ENCODE measurements at places on chromosomes 1 and 21.

DNA sequence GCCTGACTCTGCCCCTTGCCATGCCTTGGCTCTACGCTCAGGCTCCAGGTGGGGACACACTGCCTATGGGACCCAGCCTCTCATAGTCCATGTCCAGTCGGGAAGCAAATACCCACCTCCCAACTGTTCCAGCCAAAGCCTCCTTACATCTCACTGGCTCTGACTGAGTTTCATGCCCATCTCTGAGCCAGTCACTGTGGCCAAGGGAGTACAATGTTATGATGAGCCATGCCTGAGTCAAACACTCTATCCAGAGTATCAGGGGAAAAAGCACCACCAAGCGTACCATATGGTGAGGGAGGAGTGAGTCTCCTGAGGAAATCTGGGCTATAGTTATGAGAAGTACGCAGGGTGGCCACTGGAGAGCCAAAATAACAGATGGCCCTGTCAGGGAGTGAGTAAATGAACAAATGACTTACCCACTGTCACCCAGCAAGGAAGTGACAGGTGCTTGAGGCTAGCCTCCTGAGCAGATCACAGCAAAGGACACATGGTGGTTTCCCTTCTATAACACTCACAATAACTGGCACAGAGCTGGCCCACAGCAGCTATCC, 236.6 kb upstream of the GJB5 start:
- no peak for DNase-seq

GRCh38 chr1:5370311-5370710, 621.9 kb downstream of the NPHP4 start:
- DNase-seq: no peak

DNA sequence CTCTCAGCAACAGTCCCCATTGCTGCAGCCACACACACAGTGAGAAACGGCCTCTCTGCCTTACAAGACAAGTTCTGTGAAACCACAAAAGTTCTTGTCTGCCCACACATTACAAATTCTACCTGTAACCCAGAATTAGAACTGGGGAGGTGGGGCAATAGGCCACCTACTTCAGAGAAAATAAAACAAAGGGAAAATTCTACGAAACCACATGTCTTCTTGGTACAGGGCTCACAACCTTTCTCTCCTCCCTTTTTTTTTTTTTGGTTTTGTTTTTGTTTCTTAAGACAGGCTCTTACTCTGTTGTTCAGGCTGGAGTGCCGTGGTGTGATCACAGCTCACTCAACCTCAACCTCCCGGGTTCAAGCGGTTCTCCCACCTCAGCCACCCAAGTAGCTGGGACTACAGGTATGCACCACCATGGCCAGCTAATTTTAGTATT, 30.2 kb downstream of the LPAR3 start:
- no peak for DNase-seq

- DNase-seq: no peak
Observed at GRCh38 chr1:161952607-161953172, 71.0 kb downstream of the OLFML2B start.

DNA sequence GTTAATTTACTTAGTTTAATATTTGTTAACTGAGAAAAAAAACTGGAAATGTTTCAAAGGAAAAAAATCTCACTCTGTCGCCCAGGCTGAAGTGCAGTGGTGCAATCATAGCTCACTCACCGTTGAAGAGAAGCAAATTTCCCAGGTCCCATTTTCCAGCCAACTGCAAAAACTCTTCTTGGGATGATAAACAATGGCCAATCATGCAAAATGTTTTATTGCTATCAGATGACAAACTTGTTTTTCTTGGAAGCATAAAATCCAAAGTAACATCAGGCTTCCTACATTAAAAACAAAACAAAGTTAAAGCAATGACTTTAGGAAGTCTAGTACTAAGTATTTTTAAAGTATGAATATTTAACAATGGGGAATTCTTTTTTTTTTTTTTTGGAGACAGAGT, 84.9 kb downstream of the LYST start:
- DNase-seq: no peak

GRCh38 chr1:225424562-225425200, 3.2 kb downstream of the LBR start:
- no peak for DNase-seq

DNA sequence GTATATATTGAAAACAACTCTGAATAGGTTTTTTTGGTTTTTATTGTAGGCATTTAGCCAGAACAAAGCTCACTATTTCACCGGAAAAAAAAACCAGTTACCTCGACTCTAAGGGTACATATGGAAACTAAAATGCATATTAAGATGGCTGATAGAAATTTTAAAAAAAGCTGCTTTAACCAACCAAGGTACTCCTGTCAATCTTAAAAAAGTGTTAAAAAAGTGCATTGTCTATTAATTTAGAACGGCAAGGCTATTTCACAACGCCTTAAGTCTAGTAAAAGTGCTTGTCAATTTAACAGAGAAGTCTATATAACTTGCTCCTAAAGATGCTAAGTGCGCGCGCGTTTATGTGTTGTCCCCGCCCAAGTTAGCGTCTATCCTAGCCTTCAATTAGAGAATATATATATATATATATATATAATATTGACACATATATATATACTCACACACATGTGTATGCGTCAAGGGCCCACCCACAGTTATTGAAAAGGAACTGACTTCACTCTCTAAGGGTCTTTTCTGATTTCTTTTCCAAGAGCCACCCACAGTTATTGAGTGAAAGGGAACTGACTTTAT, 934 bp downstream of the ASPM start:
- DNase-seq: no peak

- DNase-seq: no peak
Observed at GRCh38 chr1:156760796-156761104, 6.6 kb upstream of the PRCC start.

DNA sequence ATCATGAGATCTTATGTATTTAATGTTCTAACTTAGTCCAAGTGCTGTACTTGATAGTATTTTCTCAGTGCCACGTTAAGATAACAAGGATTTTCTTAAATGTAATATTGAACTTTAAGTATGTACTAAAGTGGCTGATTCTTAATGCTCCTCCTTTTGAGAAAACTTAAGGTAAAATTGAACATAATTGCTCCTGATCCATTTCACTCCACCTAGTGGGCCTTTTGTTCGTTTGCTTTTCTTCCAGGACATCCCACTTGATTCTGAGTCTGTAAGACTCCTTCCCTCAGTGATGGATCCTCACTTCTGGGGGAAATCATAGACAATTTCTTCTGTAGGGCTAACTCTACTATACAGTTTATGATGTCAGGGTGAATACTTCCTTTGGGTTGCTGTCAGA, 173.1 kb downstream of the LMO4 start:
- DNase-seq: no peak

DNA sequence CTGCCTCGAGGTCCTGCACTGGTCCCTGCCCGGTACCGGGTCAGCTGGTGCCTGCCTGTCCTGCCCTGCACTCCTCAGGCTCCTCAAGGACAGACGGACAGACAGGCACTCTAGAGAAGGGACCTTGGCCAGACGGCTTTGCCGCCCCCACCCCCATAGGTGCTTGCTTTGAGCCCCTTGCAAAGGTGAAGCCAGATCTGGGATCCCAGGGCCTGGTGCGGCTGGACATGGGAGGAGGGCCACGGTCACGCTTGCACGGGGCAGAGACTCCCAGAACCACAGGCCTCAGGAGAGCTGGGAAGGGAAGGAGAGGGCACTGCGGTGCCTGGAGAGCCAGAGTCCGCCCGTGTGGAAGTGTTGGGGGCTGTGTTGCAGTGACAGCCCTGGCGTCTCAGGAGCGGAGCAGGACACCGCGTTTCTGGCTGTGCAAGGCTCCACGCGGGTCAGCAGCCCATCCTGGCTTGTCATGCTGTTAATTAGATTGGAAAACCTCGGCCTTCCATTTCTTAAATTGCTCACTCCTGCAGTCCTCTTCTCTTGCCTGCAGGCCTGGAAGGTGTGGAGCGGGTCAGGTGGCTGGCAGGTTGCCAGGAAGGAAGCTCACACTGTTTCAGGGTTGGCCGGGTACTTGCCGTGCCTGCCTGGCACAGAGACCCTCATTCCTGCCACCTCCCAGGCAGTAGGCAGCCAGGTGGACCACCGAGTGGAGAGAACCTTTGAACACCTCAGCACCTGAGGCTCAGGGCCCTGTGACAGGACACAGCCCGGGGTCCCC, 16.3 kb downstream of the COL18A1 start:
- peak; percentile 13 for DNase-seq

- no peak for DNase-seq
Observed at GRCh38 chr1:103365860-103366569, 159.5 kb upstream of the RNPC3 start.

GRCh38 chr1:81453971-81454370, 346.8 kb upstream of the ADGRL2 start:
- DNase-seq: no peak

DNA sequence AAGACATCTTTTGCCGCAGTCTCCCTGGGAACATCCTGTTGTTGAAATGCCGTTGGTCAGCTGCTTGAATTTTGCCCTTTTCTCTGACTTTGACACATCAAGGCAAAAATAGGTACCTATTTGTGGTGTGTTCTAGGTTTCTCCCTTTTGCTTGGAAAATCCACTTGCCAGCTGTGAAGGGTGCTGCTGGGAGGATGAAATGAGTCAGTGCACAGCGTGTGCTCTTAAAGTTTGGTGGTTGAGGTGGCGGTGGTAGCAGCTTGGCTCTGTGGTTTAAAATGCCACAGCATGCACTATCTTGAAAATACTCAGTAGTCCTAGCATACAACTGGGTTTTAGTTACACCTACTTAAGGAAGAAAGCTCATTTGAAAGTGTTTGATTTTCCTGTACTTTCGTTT, 183.8 kb downstream of the DHRS3 start:
- DNase-seq: no peak

DNA sequence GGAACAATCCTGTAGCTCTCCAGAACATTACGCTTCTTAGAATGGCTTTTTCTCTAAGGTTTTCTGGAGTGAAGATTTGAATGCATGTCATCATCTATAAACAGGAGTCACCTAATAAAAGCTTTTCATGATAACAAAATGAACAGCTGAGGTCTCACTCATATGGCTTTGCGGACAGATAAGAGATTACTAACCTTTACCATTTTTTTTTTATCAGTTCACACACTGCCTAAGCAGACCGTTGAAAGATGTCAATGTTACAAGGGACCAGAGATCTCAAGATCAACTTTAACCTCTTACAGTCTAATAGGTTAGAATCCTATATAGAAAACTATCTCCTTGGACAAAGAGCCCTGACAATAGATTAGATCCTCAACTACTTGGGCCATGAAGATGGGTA, 41.4 kb downstream of the SCMH1 start:
- DNase-seq: no peak

GRCh38 chr1:69846267-69846666, 278.5 kb downstream of the LRRC7 start:
- DNase-seq: no peak

GRCh38 chr1:210866532-210866931, 267.4 kb downstream of the KCNH1 start:
- no peak for DNase-seq

GRCh38 chr1:183093786-183094298, 70.6 kb downstream of the LAMC1 start:
- DNase-seq: no peak

DNA sequence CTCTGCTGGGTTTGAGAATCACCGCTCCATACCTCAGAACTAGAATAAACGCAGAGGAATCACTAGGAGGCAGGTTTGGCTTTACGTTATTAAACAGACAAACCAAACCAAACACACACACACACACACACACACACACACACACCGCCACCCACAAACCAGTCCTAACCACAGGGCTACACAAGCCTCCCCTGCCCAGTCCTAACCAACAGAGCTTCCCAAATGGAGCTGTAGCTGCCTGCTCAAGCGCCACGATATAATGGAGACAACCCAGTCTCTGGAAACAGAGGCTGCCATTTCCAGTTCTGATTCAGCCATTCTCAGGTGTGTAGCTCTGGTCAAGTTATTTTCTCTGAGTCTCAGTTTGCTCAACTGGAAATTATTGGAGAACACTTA, 519.1 kb downstream of the SMYD3 start:
- DNase-seq: no peak

GRCh38 chr1:222229672-222230312, 318.1 kb downstream of the HHIPL2 start:
- no peak for DNase-seq
